Activated naive CD4-positive, alpha-beta T cell treated with Interleukin-2 at 50 U/mL for 16 hours (primary cell): ENCODE measurements at places on chromosomes 4 and X.

DNA sequence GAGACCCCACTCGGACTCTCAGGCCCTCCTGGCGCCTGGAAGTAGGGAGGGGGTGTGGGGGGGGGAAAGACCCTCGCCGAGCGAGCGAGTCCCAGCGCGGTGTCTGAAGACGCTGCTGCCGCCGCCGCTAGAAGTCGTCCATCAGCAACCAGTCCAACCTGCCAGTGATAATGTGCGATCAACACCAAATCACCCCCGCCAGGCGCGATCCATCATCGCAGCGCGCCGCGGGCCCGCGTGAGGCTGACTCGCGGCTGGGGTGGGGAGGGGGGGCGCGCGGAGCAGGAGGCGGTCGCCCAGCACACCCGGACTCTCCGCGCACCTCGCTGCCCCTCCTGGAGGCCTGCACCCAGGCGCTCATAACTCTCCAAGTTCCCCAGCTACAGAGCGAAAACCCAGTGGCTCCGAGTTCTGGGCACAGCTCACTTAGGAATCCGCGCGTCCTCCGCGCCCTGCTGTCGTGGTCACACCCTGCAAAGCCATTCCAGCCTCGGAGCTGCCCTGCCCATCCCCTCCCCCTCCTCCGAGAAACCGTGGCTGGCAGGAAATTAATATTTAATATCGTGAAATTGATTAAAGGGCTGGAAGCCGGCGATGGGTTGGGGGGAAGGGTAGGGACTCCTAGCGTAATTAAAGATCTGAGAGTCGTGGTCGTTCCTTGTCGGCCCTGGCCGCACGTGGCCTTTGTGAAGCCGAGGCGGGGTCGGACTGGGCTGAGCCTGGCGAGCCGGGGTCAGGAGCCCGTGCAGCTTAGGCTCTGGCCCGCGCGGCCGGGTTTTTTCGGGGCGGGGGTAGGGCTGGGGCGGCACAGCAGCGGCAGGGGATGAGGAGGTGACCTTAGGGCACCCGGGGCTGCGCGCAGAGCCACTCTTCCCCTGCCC, 58.1 kb upstream of the BCOR start:
- peak; percentile 15 for DNase-seq

- DNase-seq, result no peak
Observed at GRCh38 chr4:3410401-3411135, 31.2 kb upstream of the HGFAC start.

DNA sequence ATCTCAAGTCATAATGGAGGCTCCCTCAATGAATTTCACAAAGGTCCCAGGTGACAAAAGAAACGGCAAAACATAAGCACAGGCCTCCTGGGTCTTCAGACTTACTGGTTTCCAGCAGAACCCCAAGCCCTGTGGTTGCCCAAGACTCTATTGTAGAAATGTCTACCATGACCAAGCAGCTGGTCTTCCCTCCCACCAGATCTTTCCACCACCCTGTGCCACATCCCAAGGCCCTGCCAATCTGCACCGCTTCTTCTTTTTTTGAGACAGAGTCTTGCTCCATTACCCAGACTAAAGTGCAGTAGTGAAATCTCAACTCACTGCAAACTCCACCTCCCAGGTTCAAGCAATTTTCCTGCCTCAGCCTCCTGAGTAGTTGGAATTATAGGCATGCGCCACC, 23.2 kb upstream of the TXK start:
- no peak for DNase-seq

DNA sequence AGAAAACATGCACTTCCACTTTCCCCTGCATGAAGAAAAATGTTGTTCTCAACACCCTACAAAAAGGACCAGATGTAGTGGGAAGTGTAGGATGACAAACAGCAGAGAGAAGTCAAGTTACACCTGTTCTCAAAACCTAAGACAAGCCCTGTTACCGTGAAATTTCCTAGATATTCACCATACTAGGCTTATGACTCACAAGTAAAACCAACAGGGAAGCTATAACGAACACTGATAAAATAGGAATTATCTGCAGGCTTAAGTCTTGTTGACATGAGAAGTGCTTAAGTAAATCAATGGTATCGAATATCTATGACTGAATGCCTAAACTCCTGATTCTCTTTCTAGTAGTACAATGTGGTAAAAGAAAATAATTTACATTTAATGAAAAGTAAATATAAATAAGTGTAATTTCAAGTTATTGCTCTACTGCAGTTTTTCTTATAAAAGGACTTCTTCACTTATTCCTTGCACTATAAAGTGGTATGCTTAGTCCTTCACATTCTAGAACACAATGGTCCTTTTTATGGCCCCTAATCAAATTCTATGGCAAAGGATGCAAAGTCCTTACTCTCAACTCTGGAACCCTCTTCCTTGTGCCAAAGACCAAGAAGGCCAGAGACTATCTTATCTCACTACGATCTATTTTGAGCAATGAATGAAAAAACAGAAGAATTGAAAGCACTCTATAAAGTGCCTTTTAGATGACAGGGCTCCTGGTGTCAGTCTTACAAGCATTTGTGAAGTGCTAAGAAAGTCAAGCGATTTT, 19.6 kb downstream of the AP1S2 start:
- DNase-seq, result no peak

- no peak for DNase-seq
Observed at GRCh38 chr4:173464481-173464880, 65.5 kb downstream of the HAND2 start.

DNA sequence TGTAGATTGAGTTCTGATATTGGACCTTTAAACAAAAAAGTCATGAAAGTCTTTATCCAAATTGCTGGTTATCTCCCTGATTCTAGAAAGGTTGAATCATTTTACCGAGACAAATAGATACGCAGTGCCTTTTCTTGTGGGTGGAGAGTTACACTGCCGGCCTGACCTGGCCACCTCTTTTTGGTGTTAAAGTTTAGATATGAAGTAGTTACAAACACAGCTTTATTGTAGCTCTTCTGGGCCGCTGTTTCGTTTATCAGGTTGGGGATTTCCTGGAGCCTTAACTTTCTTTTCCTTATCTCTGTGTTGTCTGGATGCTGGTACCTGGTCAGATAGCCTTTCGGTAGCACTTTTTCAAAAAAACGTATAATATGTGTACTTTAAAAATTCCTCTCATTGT, 31.0 kb downstream of the FNIP2 start:
- no peak for DNase-seq

DNA sequence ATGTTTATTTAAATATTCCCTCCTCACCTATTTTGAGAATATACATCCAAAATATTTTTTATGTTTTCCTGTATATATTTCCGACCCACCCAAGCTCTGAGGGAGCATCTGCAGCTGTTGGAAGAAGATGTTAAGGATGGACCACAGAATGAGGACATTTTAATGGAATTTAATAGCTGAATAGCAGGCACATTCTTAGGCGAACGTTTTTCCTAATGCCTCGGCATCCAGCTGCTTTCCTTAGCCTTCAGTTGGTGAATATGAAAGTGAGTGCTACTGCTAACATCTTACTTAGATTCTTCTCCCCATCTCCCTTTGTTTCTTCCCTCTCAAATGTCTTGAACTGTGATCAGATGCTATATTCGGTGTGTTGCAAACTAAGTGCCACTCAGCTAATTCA, 158.0 kb upstream of the CTSO start:
- DNase-seq, result no peak

DNA sequence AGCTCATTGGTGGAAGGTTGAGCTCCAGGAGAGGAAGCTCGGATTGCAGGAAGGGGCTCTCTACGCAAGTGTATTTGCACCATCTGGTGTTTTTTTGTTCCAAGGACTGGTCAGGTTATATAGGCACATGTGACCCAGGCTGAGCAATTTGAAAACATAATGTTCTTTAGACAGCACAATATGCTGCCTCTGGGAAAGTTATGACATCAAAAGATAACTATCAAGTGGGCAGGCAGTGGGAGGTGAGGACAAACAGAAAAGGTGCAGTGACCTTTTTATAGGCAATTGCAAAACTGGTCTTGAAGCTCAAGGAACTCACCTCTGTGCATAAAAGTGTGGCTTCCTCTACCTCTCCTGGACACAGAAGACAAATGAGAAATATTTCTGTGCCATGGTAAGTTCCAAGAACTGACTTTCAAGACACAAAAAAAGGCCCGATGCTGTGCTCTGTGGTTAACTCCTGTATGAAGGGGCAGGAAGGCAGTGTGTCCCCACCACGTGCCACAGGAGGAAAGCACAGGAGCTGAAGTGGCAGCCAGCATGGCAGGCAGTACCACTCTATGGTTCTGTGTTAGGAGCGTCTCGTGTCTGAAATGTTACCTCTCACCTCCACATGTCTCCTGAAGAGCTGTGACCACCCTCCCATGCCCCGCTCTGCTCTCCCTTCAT, 128.6 kb downstream of the SHROOM3 start:
- no peak for DNase-seq

- no peak for DNase-seq
Observed at GRCh38 chr4:122798101-122798500, 28.5 kb upstream of the FGF2 start.

GRCh38 chr4:26252349-26253025, 68.3 kb upstream of the RBPJ start:
- no peak for DNase-seq

GRCh38 chr4:6889101-6889735, 20.4 kb upstream of the TBC1D14 start:
- no peak for DNase-seq
